ENCODE measurements at places on chromosomes 2 and 18.

DNA sequence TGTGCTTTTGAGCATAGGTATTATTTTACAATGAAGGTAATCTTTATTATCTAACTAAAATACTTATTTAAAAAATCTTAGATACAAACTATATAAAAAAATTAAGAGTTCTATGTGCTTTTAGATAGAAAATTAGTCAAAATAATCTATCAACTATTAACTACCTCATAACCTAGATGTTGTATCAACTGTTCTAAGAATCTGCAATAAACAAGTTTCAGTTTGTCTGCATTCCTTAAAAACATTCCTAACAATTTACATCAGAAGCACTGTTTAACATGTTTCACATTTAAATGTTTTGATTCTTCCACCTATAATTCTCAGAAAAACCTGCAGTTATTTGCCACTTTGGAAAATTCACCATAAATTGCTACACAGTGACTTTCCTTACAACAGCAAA is 33.3 kb downstream of the NDUFS1 start:
- DNase-seq: no peak

GRCh38 chr2:175012516-175012915 is 7.3 kb upstream of the CHN1 start:
- no peak for DNase-seq

- no peak for DNase-seq
Measured at GRCh38 chr18:3498698-3499471, 48.9 kb downstream of the TGIF1 start.

DNA sequence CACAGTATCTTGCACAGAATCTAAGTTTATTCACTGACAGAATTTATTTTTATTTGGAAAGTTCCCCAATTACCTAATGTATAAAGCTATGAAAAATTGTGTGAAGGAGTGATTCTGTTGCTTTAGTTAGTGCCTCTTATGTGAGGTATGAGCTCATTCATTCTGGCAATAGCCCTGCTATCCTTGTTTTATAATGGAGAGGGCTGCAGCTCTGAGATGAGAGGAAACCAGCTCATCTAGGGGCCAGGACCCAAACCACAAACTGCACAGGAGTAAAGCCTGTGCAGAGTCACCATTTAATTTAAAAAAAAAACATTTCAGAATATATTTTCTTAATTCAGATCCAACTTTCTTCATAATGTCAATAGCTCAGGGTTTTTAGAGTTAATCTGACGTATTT is 383.0 kb downstream of the TMEM182 start:
- DNase-seq: no peak

- no peak for DNase-seq
Measured at GRCh38 chr2:191899410-191899809, 52.5 kb upstream of the CAVIN2 start.

DNA sequence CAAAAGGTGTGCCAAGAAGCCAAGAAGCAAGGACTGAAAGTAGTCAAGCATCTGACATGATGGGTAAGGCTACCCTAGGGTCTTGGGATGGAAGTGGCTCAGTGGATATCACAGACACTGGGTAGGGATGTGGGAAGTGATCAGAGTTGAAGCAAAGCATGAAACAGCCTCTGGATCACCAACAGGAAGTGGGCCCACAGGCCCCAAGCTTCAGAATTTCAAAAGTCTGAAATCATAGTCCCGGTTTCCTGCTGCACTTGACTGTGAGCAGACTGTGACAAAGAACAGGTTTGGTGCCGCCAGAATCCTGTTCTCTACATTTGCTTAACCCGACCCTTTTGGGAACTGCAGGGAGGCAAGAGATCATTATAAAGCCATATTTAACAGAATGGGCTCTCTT is 57.4 kb downstream of the SP100 start:
- DNase-seq: no peak
